ENCODE measurements at places on chromosomes 16 and 17.

DNA sequence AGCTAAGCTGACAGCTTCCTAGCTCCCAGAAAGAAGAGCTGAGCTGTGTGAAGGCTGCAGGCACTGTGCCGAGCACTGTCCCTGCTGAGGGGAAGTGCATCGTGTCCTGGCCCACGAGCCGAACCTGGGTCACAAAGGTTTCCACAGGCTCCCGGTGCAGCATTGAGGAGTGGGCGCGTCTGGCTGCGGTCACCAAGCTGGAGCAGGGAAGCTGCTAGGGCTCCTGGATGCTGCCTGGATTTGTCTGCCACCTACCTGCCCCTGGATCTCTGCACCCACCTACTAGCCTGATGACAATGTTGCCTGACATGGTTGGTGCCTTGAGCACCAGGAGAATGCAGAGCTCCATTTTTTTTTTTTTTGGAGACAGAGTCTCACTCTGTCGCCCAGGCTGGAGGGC, 6.5 kb upstream of the SRRM2 start:
- DNase-seq: no peak

DNA sequence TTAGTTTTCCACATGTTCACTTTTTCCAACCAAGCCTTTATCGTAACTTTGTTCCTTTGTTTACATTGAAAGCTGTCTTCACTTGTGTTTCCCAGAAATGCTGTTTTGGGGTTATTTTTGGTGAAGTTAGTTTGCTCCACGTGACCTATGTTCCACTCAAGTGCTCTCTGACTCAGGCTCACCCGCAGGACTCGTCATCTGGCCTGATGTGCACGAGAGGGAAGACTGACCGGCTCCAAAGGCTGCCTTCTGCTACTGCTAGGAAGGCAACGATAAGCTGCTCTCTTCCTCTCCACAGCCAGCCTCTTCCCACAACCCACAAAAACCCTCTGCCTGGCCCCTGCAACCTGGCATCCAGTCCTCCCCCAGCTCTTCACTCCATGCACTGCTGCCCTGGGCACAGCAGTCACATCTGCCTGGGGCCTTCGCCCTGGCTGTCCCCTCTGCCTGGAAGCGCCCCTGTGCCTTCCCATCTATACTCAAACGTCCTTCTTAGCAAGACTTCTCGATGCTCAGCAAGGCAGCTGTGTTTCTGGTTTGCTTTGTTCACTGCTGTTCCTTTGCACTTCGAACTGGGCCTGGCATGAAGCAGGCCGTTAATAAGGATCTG, 28.0 kb downstream of the ZCCHC14 start:
- no peak for DNase-seq

GRCh38 chr16:49422896-49423295, 49.3 kb downstream of the C16orf78 start:
- no peak for DNase-seq

- DNase-seq: peak; percentile 17
These were observed 106.2 kb downstream of the KCNJ12 start for GRCh38 chr17:21482189-21482865.

DNA sequence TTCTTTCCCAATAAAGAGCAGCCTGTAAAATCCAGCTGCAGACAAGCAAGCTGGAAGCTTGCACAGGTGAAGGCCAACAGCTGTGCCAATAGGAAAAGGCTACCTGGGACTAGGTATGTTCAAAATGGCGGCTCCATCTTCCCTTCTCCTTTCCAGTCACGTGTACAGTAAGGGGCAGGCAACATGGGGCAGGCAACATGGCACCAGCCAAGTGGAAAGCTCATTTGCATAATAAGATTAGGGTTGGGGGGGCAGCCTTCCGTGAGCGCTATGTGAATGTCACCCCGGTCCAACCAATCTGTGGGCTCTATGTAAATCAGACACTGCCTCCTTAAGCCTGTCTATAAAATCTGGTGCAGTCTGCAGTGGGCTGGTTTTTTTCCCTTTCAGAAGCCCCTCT, 31.3 kb downstream of the TVP23A start:
- no peak for DNase-seq
